Vagina (tissue), 2 donors: ENCODE measurements at places on chromosomes 7 and 10.
A peak's percentile ranks its signal among the peaks of the same experiment; 100 is the strongest.

DNA sequence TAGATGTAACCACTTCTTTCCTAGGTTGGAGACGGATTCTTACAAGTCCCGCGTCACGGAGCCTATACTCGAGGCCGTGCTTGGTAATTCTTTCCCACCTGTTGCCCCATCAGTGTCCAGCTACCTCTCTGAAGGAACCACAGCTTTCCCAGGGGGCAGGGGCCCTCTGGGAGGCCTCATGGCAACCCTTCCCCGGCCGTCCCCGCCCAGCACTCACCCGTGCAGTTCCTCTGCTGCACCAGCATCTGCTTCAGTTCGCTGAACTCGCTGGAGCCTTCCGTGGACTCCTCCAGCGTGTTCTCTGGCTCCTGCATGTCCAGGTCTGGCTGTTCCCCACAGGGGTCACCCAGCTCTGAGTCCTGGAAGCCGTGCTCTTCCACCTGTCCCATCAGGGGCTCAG is 24.5 kb downstream of the ZNF777 start:
- peak; percentile 47 for DNase-seq

- DNase-seq, result no peak
These were observed 45.5 kb upstream of the RHOBTB1 start for GRCh38 chr10:60989400-60989876.

DNA sequence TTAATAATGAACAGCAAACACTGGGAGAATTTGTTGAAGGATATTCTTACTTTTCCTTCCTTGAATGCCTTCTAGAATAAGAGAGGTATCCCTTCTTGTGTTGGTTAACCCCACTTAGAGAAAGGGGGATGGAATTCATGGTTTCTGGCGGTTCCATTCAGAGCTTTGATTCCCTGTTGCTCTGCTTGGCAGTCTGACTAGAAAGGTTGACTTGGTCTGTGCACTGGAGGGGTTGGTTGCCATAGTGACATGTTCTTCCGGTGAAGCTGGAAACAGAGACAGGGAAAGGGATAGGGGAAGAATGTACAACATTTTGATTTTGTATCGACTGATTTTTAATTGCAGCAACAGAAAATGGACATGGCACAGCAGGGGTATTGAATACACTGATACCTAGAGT is 2.5 kb downstream of the TMEM178B start:
- DNase-seq, result no peak

GRCh38 chr10:48605786-48606529 is 1.1 kb upstream of the ARHGAP22 start:
- DNase-seq, result peak; percentile 82

- DNase-seq, result no peak
These were observed 24.2 kb upstream of the NUP42 start for GRCh38 chr7:23157679-23158078.

DNA sequence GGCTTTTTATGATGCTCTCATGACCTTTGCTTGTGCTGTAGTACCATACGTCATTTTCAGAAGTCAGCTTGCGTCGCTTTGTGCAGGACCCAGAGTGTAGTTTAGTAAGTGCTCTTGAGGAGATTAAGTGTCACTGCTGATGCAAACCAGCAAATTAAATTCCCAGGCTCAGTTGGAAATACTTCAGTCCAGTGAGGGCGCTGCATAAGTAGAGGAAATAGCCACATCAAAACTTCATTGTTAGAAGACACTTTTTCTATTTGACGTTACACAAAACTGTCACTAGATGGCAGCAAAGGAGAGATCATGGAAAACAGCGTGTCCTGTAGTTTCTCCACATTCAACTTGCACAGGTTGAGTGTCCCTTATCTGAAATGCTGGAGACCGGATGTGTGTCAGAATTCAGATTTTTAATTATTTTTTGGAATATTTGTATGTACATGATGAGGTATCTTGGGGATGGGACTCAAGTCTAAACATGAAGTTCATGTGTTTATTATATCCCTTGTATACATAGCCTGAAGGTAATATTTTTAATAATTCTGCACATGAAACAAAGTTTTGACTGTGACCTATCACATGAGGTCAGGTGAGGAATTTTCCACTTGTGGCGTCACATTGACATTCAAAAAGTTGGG is 7.9 kb downstream of the ZNF22 start:
- DNase-seq, result no peak

DNA sequence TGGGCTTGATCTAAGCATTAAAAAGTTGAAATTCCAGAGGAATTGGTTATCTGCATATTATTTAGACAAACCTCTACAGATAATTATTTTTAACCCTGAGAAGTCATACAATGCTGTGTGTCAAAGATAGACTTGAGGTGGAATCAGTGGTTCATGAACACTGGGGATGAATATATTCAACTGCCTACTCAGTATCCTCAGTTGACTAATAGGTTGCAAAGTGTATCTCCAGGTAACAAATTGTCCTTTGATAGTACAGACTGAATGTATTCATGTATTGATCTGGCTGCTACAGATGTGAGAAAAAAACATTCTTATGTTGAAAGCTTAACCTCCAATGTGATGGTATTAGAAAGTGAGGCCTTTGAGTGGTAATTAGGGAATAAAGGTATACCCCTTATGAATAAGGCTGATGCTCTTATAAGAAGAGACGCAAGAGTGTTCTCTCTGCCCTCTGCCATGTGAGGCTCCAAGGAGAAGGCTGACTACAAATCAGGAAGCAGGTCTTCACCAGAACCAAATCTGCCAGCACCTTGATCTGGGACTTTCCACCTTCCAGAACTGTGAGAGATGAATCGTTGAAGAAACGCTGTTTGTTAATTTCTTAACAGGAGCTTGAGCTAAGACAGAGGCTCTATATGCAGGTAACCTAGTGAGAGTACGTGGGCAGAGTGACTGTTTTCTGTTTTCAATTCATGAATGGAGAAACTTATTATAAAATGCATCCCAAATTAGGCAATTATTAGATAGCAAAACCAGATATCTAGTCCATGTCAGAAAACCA is 7.5 kb downstream of the MRPL32 start:
- DNase-seq, result no peak

- no peak for DNase-seq
These were observed 379.0 kb upstream of the RNF32 start for GRCh38 chr7:156261581-156261980.

- DNase-seq, result no peak
These were observed 35.0 kb downstream of the SUFU start for GRCh38 chr10:102538811-102539210.

DNA sequence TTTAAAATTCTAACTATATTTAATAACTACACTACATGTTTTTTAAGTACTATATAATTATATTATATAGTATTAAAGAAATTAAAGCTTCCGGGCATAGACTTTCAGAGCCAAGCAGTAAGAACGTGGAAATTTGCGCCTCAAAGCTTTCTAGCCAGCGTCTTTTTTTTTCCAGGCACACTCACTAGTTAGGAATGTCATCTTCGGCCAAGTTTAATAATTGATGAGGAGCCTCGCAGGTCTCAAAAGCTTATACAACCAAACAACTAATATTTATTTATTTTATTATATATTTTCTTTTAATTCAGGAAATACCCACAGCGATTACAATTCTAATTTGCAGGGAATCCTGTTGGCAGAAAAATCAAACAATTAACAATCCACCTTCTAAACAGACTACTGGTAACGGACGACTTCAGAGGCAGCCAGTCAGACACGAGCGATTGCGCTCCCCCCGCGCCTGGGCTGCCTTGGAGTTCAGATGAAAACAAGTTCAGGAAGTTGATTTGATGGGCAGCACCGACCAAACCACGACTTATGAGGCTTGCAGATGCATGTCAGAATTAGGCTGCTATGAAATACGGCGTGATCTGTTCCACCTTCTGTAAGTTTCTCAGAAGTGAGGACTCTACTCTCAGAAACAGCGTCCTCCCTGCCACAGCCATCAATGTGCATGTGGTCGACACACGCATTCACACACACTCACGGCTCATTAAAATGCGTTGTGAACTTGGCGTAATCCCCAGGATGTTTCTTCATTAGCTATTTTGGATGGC is 431.8 kb upstream of the MGMT start:
- no peak for DNase-seq

DNA sequence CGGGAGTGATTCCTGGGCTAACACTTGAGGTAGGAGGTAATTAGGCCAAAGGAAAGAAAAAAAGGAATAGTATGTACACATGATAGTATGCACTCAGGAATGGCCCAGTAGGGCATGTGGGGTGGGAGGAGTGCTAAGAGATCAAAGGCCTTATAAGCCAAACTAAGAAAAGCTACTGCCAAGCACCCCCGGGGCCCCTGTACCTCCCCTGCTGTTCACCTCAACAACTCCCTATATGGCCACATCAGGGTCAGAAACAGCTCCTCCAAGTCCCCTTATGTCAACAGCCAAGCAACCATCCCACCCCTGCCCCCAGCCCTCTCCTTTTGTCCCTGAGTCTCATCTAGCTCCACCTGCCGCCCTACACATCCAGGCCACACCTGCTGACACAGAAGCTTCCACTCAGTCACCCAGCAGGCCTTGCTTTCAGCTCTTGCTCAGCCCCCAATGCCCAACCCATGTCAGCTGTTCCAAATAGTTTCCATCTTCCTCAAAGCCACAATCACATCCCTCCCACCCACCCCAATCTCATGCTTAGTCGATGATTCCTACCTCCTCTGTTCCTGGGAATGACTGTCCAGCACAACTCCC is 80.2 kb downstream of the SORBS1 start:
- DNase-seq, result no peak

GRCh38 chr10:3757250-3757637 is 27.8 kb downstream of the KLF6 start:
- peak; percentile 69 for DNase-seq

GRCh38 chr7:32283546-32283945 is 206.6 kb downstream of the LSM5 start:
- DNase-seq, result no peak

DNA sequence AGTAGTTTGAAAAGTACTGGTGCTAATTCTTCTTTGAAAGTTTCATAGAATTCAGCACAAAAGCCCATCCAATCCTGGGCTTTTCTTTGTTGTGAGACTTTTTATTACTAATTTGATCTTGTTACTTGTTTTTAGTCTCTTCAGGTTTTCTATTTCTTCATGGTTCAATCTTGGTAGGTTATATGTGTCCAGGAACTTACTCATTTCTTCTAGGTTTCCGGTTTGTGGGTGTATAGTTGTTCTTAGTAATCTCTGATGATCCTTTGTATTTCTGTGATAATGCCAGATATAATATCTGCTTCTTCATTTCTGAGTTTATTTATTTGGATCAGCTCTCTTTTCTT is 147.5 kb downstream of the RTKN2 start:
- no peak for DNase-seq

DNA sequence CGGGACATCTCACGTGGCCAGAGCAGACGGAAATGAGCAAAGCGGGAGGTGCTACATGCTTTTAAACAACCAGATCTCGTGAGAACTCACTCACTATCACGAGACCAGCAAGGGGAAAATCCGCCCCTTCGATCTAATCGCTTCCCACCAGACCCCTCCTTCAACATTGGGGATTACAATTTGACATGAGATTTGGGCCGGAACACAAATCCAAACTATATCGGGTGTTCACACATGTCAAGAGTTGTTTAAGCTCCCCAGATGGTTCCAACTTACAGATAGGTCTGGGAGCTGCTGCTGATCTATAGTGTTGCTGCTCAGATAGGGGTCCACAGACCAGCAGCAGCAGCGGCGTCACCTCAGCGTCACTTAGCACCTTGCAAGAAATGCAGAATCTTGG is 194.9 kb downstream of the GPAM start:
- DNase-seq, result no peak

- DNase-seq, result no peak
These were observed 34.0 kb downstream of the GPRIN2 start for GRCh38 chr10:46522295-46523118.

DNA sequence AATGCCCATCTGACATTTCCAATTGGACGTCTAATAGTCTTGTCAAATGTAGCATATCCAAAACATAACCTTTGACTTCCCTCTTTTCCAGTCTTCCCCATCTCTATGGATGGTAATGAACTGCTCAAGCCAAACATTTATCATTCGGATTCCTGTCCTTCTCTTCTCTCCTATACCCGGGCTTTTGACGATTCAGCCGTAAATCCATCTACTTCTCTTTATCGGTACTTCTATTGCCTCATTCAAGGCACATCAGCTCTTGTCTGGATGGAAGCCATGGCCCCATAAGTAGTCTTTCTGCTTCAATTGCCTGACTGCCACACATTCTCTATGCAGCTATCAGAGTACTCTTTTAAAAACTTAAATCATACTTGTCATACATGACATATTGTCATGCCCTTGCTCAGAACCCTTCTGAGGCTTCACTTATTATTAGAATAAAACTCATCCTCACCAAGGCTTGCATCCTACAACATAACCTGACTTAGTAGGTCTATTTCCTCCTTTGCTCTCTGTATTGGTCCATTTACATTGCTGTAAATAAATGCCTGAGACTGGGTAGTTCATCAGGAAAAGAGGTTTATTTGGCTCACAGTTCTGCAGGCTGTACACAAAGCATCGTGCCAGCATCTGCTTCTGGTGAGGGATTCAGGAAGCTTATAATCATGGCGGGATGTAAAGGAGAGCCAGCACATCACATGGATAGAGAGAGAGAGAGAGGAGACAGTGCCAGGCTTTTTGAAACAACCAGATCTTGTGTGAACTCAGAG is 37.8 kb downstream of the ST8SIA6 start:
- no peak for DNase-seq

DNA sequence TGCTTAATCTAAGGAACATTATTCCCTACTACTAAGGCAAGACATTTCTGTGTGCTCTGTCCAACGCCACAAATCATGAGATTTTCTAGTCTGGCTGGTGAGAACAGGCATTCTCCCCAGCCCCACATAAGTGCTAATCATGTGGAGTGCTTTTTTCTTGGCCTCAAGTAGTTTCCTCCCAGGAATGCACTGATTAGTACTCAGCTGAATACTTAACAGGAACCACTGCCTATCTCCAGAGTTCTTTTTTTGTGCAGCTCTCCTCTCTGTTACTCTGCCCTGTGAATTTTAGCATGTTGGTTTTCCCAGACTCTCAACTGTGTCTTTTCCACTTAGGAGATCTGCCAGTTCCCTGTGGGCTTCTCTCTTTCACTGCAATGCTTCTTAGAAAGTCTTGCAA is 1098.5 kb upstream of the LRRTM3 start:
- DNase-seq, result no peak

GRCh38 chr10:4602764-4603491 is 223.1 kb upstream of the AKR1E2 start:
- no peak for DNase-seq

- DNase-seq, result no peak
These were observed 730.8 kb downstream of the SUGCT start for GRCh38 chr7:40865441-40866233.
